ENCODE measurements at places on chromosomes 7 and 10.

- DNase-seq, result no peak
These were observed 31.5 kb downstream of the CLIP2 start for GRCh38 chr7:74320645-74321221.

DNA sequence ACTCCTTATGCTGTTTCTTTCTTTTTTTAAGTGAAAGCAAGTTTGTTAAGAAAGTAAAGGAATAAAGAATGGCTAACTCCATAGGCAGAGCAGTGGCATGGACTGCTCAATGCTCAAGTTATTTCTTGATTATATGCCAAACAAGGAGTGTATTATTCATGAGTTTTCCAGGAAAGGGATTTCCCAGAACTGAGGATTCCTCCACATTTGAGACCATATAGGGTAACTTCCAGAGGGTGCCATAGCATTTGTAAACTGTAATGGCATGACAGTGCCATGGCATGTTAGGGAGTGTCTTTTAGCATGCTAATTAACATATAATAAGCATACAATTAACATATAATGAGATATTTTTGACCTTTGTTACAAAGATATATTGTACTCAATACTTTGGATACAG, 1034.5 kb upstream of the PHF14 start:
- DNase-seq, result no peak

- no peak for DNase-seq
These were observed 242.8 kb downstream of the PTPRN2 start for GRCh38 chr7:158344706-158345300.

- DNase-seq, result no peak
These were observed 77.7 kb downstream of the GRID1 start for GRCh38 chr10:86288695-86289576.

DNA sequence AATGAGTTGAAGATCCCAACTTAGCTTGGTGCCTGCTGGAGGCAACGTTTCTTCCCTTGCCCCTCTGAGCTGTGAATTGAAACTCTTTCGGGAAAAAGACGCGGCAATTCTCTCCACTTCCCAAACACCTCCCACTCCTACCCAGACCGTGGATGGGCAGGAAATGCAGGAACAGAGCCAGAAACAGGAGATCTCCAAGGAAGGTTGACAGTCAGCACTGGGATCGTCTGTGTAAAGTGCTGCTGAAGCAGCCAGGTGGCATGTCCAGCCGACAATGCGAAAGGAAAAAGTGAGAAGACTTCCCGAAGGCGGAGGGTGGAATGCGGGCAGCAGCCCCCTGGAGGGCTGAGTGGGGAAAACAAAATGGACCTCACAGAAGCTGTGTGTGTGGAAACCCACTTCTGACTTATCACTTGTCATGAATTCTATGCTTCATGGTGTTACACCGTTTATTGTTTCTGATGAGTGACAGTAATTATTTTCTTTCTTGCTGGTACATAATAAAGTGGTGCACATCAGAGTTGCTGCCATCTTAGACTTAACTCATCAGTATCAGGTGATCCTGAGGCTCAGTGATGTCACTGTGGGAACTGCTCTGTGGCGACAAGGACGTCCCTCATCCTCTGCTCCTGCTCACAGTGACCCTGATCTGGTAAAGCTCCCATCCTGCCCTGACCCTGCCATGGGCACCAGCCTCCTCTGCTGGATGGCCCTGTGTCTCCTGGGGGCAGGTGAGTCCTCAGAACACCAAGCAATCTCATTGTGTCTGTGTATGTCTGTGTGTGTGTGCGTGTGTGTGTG, 220.5 kb upstream of the PRSS1 start:
- no peak for DNase-seq

GRCh38 chr10:129108378-129108777, 358.7 kb upstream of the MGMT start:
- DNase-seq, result no peak

- DNase-seq, result no peak
These were observed 185.3 kb downstream of the WDR11 start for GRCh38 chr10:121036431-121036830.

DNA sequence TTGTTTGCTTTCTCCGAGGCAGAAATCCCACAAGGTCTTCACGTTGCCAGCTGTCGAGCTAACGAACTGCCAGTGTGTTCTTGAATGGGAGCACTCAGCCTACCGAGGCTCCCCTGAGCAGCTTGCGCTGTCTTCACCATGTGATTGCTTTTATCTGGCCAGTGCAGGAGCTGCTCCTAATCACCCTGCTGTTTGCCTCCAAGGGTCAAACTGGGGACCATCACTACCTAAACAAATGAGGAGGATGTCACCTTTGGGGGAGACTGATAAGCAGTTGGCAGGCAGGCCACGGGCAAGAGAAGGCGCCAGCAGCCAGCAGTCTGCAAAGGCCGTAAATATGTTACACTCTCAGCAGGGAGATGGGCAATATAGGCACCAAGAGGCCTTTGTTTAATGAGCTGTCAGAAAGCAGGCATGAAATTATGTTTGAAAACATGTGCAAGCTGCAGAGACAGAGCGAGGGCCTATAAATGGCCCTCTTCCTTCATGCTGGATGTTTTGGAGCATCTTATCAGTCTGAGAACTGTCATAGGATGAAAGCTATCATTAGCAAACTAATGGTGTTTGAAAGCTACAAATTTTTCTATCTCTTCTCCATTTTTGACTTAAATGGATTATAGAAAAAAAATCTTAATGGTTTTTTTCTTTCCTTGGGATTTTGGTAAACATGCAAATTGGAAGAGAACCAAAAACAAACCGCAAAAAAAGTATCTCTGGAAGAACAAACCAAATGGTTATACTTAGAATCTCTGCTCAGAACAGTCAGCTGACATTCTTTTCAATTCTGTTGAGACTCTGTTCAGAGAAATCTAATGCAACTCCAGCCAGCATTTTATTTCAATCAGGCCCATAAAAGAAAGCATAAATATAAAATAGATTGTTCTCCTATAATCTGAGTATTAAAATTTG, 267.3 kb upstream of the NPVF start:
- no peak for DNase-seq

GRCh38 chr7:99571768-99572167, 13.3 kb downstream of the ZNF655 start:
- no peak for DNase-seq

DNA sequence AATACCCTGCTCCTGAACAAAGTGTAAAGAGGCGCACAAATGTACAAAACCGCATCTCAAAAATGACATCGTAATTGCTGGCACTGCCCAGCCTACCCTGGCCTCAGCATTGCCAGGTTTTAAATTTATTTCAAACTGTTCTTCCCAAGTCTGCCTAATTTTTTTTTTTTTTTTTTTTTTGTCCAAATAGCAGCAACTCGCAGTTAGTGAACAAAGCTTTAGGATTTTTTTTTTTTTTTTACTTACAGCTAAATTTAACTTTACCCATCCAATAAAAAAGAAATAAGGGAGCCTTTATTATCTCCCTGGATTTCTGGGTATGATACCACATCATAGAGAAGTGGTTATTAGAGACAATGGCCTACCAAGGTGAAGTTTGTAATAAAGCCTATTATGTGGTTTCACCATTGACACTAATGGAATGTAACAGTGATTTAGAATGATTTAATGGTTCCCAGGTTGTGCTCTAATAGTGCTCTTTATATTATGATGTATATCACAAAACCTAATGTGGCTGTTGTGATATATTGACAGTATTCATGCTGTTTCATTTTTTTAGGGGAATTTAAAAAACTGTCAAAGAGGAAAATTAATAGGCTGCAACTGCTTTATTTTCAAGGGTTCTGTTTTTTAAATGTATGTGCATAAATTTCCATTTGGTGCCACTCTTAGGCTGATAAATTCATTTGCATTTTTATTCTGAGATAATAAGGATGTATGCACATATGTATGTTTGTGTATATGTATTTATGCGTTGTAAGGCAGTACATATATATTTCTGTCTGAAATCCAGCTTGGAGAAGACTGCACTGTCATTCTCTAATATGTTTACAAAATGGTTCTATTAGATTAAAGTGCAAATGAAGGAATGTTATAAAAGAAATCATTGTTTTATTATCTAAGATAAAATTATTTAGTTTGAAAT, 309.0 kb downstream of the TFEC start:
- DNase-seq, result no peak

DNA sequence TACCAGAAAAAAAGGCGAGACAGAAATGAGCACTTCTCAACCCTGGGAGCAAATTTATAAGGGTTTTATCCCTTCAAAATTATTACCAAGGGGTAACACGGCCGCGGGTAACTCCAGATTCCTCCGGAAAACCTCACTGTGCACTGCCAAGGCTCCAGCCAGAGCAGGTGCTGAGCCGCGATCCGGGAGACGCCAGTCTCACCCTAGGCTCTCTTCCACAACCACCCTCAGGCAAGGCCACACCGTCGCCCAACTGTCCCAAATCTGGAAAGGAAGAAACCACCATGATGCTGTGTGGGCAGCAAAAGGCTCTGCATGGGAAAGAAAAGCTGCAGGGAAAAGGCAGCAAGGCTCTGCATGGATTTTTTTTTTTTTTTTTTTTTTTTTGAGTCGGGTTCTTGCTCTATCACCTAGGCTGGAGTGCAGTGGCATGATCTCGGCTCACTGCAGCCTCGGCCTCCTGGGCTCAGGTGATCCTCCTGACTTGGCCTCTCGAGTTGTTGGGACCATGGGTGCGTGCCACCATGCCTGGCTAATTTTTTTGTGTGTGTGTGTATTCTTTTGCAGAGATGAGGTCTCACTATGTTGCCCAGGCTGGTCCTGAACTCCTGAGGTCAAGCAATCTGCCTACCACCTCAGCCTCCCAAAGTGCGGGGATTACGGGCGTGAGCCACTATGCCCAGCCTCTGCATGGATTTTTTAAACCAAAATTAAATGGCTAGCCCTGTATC, 39.0 kb downstream of the MAD1L1 start:
- no peak for DNase-seq

DNA sequence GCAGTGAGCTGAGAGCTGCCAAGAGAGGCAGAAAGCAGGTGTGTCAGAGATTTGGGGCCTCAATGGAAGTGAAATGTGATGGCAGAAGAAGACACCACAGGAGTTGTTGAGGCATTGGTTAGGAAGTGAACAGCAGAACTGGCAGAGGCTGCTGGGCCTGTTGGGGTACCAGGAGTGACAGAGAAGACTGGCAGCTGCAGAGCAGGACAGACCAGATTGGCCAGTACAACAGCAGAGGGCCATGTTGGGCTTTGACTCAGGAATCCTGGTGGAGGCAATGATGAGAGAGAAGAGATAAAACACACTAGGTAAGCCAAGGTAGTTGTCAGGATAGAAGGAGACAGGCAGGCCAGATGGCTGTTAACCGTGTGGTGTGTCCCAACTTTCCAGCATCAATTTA, 19.9 kb upstream of the HERPUD2 start:
- no peak for DNase-seq

DNA sequence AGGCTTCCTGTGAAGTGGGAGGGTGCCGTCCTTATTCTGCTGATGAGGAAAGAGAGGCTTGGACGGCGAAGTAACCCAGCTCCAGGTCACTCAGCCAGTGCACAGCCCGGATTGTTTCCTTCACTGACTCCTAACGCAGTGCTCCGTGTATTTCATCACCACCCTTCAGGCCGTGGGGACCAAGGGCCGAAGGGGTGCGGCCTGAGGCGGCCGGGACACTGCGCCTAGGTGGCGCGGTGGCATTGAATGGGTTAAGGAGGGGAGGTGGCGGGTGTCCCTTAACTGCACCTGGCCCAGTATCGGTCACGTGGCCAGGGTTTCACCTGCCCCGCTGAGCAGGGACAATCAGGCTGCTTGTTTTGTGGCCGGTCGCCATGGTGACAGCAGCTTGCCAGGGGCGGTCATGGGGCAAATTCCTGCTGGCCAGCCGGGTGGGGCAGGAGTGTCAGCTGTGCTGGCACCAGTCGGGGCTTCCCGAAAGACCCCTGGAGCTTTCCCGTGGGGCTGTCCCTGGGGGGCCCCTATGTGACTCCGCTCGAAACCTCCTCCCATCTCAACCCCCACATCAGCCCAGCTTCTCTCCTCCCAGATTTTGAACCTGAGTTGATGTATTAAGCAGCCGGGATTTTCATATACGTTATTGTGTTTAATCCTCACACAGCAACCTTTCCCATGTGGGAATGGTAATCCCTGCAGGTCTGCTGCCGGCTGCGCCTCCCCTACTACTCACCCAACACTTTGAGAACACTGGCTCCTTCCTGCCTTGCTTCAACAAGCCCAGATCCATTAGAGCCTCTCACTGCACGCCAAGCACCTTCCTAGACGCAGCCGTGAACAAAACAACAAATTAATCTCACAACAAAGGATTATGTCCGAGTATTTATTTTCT, 4.4 kb upstream of the ABHD11 start:
- DNase-seq, result no peak

DNA sequence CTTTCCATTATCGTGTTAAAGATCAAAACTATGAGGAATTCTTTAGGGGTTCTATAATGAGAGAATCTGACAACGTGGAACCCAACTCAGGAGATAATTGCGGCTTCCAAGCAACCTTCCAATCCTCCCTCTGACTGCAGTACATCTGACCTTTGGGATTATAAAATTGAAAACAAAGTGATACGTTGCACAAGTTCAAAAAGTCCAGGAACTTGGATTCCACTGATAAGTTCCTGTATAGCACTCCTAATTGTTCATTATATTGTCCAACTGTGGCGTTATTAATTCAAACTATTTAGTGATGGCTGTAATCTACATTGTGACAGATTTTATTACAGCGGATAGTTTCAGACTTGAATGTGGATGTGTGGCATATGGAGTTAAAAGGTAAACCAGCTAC, 15.4 kb downstream of the MALRD1 start:
- DNase-seq, result no peak

- DNase-seq, result no peak
These were observed 24.7 kb upstream of the NUB1 start for GRCh38 chr7:151316896-151317295.

DNA sequence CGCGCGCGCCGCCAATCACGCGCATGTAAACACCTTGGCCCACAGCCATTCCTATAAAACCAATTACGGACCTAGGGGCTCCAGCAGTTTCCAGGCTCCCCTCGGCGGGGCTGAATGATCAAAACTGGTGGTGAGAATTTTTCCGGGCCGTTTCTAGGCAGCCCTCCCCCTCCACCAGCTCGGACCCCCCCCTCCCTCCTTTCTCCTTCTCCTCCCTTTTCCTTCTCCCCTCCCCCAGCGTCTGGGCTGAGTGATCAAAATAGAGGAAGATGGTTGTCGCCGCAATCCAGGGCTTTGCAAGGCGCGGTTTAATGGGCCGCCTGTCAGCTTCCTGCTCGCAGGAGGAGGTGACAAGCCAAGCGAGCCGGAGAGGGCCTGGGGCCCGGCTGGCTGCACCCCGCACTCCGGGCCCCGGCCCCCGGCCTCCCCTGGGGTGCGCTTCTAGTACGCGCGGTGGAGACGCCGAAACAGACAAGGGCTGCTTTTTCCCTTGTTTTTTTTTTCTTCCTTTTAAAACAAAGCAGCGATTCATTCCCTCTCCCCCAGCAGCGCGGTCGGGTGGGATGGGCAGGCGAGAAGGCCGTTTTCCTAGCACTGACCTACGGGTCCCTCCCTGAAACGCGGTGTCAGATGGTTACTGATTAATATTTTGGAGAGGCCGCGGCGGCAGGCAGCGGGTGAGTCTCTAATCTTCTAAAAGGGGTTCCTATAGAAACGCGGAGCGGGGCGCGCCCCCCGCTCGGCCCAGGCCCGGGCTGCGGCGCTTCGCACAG, 528 bp upstream of the TNRC18 start:
- peak; percentile 99 for DNase-seq

GRCh38 chr10:12448340-12448728, 99.0 kb downstream of the CAMK1D start:
- no peak for DNase-seq

GRCh38 chr7:5362466-5362865, 61.2 kb downstream of the TNRC18 start:
- DNase-seq, result no peak

- DNase-seq, result no peak
These were observed 71.1 kb downstream of the SLC37A3 start for GRCh38 chr7:140327261-140327661.

GRCh38 chr7:102942868-102943267, 30.1 kb downstream of the LRRC17 start:
- DNase-seq, result no peak
